ENCODE measurements at places on chromosomes 3 and 15. TPM values are rescaled to one million over a fixed set of nuclear protein-coding genes. Genes with fewer than 3 reads are reported as not detected.

GRCh38 chr3:42653560-42654330 lies at the start of gene ZBTB47:
TSS of gene ZBTB47 (plus strand) at chr3:42653697. CDS start at chr3:42658356, 4,659 bp downstream.
- H3K27me3 ChIP-seq, result no peaks in the 10 kb centered on the region
- H3K27ac ChIP-seq, result no peak within 1 kb of the TSS
- H3K4me1 ChIP-seq, result peaks cover 18% of the 10 kb centered on the region
- no peak within 1 kb of the TSS for H3K4me3 ChIP-seq

The FBXW12 gene
- total RNA-seq, result not detected

- no peaks in the 10 kb centered on the region for H3K36me3 ChIP-seq
- H3K4me3 ChIP-seq, result no peak overlapping the region
- peaks cover 4% of the 10 kb centered on the region for H3K27me3 ChIP-seq
- H3K27ac ChIP-seq, result no peak overlapping the region
- H3K4me1 ChIP-seq, result no peaks in the 10 kb centered on the region
- no peak for DNase-seq
Observed at GRCh38 chr15:59830098-59830497, 141.0 kb upstream of the BNIP2 start.

- no peak overlapping the region for H3K27ac ChIP-seq
- no peak overlapping the region for H3K4me3 ChIP-seq
- peaks cover 4% of the 10 kb centered on the region for H3K27me3 ChIP-seq
- no peaks in the 10 kb centered on the region for H3K4me1 ChIP-seq
- no peaks in the 10 kb centered on the region for H3K36me3 ChIP-seq
Observed at GRCh38 chr3:192516820-192517219, 210.5 kb downstream of the FGF12 start.

- H3K27ac ChIP-seq, result no peak overlapping the region
- no peak for DNase-seq
- no peaks in the 10 kb centered on the region for H3K4me1 ChIP-seq
- no peak overlapping the region for H3K4me3 ChIP-seq
- no peaks in the 10 kb centered on the region for H3K36me3 ChIP-seq
- H3K27me3 ChIP-seq, result no peaks in the 10 kb centered on the region
Observed at GRCh38 chr3:182058488-182058887, 346.8 kb downstream of the SOX2 start.
